ENCODE measurements at places on chromosomes 12 and 14. TPM values are rescaled to one million over a fixed set of nuclear protein-coding genes. Genes with fewer than 3 reads are reported as not detected.

DNA sequence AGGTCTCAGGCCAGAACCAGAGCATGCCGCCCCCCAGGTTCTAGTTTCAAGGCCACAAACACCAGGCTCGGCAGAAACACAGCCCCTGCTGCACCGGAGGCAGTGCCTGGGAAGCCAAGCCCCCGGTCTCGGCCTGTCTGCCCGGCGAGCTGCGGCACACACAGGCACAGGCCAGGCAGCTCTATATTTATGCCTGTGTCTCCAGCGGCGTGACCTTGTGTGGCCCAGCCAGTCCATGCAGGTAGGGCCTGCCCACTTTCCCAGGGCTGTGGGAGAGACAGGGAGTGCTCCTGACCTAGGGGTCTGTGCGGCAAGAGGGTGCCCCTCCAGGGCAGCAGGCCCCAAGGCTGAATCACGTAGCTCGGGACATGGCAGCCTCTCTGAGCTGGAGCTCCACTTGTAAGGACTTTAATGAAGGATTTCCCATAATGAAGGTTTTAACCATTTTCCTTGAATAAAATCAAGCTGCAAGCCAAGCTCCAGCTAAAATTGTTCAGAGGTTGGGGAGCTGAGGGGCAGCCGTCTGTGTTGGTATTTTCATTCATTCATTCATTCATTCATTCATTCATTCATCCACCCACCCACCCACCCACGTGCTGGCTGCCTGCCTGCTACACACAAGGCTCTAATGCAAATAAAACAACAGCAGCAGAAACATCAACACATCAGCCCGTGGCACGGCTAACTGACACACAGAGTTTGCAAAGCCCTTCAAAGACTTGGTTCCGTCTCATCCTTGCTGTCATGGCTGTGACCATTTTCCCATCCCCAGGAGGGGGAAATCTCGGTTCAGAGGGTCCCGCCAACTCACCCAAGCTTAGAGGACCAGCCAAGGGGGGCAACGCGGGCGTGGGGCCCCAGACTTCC, 92.0 kb downstream of the RFLNA start:
- H3K4me3 ChIP-seq = no peak overlapping the region
- H3K4me1 ChIP-seq = peaks cover 20% of the 10 kb centered on the region
- peaks cover 11% of the 10 kb centered on the region for H3K36me3 ChIP-seq
- H3K27me3 ChIP-seq = no peaks in the 10 kb centered on the region
- no peak for DNase-seq
- H3K27ac ChIP-seq = no peak overlapping the region

DNA sequence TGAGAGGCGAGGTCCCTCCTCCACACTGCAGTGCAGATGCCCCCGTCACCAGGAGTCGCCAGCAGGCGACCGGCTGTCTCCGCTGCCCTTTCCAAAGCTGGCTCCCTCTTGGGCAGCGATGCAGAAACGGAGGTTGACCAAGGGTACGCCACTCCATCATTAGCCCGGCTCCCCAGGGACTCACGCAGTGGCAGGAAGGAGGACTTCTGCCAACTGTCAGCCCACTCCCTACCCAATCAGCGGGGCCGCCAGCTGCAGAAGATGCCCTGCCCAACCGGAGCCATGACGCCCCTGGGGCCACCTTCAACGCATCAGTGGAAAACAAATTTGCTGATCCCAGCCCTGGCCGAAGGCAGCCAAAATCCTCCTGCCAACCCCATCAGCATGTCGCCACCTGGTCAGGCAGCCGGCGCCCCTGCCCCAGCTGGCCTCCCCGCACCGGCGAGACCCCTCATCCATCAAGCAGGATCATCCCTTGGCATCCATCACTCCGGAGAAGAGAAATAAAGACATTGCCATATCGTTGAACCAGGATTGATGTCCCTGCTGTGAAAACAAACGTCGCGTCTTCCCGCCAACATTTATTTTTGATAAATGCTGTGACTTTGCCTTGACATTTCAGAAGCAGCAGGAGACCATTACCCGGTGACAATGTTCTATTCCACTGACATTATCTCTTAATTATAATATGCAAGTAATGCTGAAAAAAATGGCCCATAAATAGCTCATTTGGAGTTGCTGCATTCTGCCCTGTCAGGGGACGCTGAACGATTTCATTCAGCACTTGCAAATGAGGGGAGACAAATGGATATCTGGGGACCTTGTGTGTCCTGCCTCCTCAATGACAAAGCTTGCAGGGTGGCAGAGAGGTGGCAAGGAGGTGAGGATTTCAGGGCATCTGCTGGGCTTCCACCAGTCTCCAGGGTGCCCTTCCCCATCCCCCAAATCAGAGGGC, 105.1 kb downstream of the SCARB1 start:
- peaks cover 19% of the 10 kb centered on the region for H3K4me1 ChIP-seq
- no peak overlapping the region for H3K27ac ChIP-seq
- H3K36me3 ChIP-seq = peaks cover 1% of the 10 kb centered on the region
- DNase-seq = no peak

DNA sequence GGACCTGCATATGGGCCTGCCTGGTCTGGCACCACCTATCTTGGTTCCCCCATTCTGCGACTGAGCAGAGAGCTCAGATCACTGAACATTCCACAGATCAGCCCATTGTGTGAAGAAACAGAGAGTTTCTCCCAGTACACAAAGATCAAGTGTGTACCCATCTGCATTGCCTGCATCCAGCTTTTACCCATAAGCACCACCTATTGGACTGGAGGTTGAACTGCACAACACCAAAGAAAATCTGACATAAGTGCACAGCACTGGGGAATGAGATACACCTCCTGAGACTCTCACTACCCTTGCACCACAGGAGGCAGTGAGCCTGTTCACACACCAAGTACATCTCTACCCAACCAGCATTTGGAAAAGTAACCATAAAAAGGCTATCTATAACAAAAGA, 362.6 kb upstream of the CLEC14A start:
- H3K27ac ChIP-seq = no peak overlapping the region
- no peaks in the 10 kb centered on the region for H3K36me3 ChIP-seq
- DNase-seq = no peak
- H3K4me1 ChIP-seq = no peaks in the 10 kb centered on the region

Gene PSMB11
- not detected for total RNA-seq

Gene BIN2
- total RNA-seq = 33.2 TPM

Data from activated CD4-positive, alpha-beta T cell treated with anti-CD3 and anti-CD28 coated beads, Interleukin-2, amount 10 ng/mL, durations not matched to agents 24 days and 14 days (primary cell).